Thymus (tissue), 14 donors: ENCODE measurements at places on chromosomes 7 and 10.

DNA sequence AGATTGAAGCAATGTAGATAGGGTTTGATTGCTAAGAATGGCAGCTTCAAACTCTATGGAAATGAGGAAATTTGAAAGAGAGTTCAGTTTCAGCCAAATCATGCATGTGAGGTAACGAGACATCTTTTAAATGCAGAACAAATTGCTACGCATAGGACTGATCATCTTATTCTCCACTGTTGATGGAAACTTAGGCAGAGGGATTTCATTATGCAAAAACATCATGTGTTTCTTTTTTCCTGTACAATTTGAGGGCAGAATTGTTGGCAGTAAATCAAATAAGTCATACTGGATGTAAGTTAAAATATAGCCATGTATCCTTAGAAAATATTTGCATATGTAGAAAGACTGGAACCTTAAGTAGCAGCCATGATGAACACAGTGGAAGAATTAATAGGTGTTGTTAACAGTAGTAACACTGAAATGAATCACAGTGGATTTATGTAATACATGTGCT, 327.4 kb downstream of the CDK14 start:
- no peak for DNase-seq
- H3K27me3 ChIP-seq, result no peaks in the 10 kb centered on the region
- no peak overlapping the region for H3K4me3 ChIP-seq
- H3K36me3 ChIP-seq, result no peaks in the 10 kb centered on the region
- no peak overlapping the region for H3K27ac ChIP-seq

DNA sequence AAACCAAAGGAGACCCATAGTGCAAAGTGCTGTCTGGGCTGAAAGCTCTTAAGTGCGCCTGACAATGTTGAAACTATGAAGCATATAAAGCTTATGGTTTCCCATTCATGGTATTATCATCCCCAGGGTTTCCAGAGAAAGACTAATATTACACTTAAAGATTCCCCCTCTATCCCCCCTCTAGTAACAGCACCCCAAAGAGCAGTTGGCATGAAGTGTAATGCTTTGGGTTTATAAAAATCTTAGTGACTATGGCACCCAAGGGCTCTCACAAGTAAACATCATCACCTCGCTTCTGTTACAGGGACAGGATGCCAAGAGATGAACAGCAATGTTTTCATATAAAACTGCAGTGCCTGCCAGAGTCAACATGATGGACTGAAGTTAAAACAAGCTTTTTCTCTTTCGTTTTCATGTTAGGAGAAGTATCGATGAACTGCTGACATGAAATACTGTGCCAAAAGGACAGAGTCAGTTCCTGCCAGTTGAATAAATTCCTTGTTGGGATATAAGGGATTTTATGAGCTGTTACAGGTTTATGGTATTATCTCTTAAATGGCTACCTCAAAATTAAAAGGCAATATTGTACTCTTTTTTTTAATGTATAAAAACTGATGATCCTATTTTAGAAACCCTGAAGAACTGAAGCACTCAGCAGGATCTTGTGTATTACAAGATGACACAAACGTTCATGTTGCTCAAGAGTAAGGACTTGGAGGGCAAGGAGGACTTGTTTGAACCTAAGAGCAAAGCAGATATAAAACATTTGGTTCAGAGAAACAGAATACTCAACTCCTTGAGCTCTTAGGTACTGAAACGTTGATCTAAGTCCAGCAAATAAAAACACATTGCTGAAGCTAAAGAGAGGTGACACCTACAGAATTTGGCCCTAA, 203.7 kb upstream of the IMMP2L start:
- no peaks in the 10 kb centered on the region for H3K36me3 ChIP-seq
- H3K27ac ChIP-seq, result no peak overlapping the region
- no peak for DNase-seq
- H3K4me1 ChIP-seq, result no peaks in the 10 kb centered on the region

DNA sequence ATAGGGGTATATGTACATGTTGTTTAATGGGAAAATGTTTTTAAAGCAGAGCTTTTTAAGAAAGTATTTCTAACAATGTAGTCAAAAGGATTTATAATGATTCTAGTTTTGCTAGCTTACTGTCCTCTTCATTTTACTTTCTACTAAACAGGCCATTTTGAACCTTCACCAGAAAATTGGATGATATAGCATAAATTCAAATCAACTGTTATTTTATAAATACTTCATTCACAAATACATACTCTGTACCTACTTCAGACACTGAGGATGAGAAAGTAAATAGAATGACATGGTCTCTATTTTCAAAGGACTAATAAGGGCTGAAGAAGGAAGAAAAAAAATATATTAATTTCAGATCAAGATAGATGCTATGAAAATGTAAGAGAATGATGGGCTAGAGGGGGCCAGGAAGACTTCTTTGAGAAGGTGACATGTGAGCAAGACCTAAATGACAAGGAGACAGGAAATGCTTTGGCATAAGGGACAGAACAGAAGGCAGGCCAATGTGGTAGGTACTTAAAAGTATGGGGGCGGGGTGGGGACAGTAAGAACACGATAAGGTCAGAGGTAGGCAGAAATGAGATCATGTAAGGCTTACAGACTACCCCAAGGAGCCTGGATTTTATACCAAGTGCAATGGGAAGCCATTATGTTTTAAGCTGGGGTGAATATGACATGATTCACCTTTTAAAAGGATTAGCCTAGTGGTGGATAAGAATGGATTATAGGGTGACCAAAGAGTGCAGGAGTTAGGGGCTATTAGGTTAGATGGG, 5.2 kb downstream of the NAMPT start:
- peaks cover 4% of the 10 kb centered on the region for H3K36me3 ChIP-seq
- H3K27me3 ChIP-seq, result no peaks in the 10 kb centered on the region
- no peak for DNase-seq
- no peak overlapping the region for H3K4me3 ChIP-seq
- H3K27ac ChIP-seq, result no peak overlapping the region
- H3K4me1 ChIP-seq, result no peaks in the 10 kb centered on the region

DNA sequence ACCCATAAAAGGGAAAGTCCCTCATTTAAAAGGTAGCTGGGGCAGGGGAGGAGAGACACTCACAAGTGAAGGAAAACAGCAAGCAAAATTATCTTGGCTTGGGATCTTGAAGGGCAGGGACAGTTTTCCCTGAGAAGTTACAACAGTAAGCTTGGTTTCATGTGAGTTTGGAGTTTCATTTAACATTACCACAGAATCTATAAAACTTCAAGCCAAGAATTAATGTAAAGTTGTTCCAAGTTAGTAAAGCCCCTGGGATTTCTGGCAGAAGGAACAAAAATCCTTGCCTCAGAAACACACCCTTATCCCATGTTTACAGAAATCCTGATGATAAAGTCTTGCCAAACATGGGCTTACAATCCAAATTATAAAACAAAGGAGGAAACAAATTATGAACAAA, 19.2 kb downstream of the CRPPA start:
- no peak for DNase-seq
- no peaks in the 10 kb centered on the region for H3K27me3 ChIP-seq
- H3K4me3 ChIP-seq, result no peak overlapping the region
- no peak overlapping the region for H3K27ac ChIP-seq

DNA sequence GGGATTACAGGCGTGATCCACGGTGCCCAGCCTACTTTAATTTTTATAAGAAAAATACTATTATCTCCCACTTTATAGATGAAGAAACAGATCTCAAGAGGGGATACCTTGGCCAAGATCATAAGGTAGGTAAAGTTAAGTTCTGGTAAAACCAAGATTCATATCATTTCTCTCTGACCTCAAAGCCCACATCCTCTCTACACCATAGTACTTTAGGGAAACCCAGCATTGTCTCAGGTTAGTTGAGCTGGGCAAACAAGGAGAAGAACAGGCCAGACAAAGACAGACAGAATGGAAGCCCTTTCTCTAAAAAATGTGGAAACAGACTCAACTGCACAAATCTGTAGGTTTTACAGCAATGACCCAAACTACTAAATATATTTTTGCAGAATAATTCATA, 197.7 kb upstream of the FRMD4A start:
- no peak for DNase-seq
- peaks cover 10% of the 10 kb centered on the region for H3K36me3 ChIP-seq
- H3K27me3 ChIP-seq, result no peaks in the 10 kb centered on the region
- no peak overlapping the region for H3K27ac ChIP-seq
- peaks cover 3% of the 10 kb centered on the region for H3K4me1 ChIP-seq

DNA sequence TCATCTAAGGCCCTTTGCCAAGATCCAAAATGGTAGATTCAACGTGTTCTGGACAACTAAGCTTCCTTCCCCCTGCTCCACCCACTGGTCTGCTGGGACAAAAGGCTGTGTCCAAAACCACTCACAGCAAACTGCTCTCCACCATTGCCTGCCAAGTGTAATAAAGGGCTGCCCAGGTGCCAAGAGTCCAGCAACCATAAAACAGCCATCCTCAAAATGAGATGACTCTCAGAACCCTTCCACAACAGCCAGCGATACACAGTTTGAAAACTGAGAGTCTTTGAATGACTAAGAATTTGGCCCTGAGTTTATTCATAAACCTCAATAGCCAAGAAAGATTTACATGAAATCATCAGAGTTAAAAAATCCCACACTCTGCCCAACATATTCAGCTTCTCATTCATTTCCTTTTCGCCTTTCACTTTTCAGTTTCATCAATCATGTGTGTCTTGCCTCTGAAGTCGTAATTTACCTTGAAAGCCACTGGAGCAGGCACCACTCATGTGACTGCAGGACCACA, 658.1 kb upstream of the MGMT start:
- H3K4me1 ChIP-seq, result no peaks in the 10 kb centered on the region
- H3K36me3 ChIP-seq, result no peaks in the 10 kb centered on the region
- H3K27me3 ChIP-seq, result no peaks in the 10 kb centered on the region
- H3K4me3 ChIP-seq, result no peak overlapping the region
- no peak overlapping the region for H3K27ac ChIP-seq

- no peak overlapping the region for H3K27ac ChIP-seq
- no peak overlapping the region for H3K4me3 ChIP-seq
- H3K4me1 ChIP-seq, result peaks cover 42% of the 10 kb centered on the region
- H3K36me3 ChIP-seq, result no peaks in the 10 kb centered on the region
- no peak for DNase-seq
Measured at GRCh38 chr10:132516771-132517725, 20.5 kb upstream of the INPP5A start.

DNA sequence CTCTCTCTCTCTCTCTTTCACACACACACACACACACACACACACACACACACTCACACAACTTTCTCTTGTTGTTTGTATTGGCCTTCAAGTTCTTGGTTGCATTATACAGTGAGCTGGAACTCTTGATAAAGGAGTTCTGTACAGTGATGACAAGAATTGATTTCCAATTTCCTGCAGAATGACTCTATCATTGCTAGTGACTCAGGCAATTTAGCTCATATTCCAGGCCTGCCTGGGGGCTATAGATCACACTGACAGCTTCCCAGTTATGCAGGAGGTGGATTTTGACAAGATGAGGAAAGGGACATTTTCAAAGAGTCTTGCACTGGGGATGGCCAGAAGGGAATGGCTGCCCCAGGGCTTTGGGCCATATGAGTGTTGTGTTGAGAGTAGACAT, 508.8 kb downstream of the TYW1 start:
- no peak for DNase-seq
- H3K27ac ChIP-seq, result no peak overlapping the region
- no peak overlapping the region for H3K4me3 ChIP-seq
- no peaks in the 10 kb centered on the region for H3K4me1 ChIP-seq
- H3K36me3 ChIP-seq, result no peaks in the 10 kb centered on the region

GRCh38 chr10:29920408-29921070, 138.8 kb downstream of the JCAD start:
- no peaks in the 10 kb centered on the region for H3K36me3 ChIP-seq
- H3K27ac ChIP-seq, result no peak overlapping the region
- no peak for DNase-seq
- no peak overlapping the region for H3K4me3 ChIP-seq

DNA sequence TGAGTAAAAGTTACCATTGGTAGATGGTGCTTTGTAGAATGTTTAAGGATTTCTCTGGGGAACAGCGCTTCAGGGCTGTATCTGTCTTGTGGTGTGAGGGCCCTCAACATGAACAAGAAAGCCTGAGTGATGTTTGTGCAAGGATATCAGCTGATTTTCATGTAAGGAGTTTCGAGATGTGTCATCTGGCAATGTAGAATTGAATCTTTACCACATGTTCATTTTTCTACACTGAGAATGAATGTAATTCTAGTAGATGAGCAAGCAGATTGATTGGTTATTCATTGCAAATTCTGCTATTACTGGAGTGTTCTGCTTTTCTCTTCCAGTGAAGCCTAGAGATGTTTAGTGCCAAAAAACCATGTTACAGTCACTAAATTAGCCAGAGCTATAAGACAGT, 87.7 kb downstream of the ST7 start:
- no peak overlapping the region for H3K4me3 ChIP-seq
- no peak overlapping the region for H3K27ac ChIP-seq
- H3K36me3 ChIP-seq, result no peaks in the 10 kb centered on the region
- H3K27me3 ChIP-seq, result no peaks in the 10 kb centered on the region
- no peak for DNase-seq

GRCh38 chr10:15588635-15589508, 130.8 kb downstream of the ITGA8 start:
- no peaks in the 10 kb centered on the region for H3K36me3 ChIP-seq
- H3K4me1 ChIP-seq, result no peaks in the 10 kb centered on the region
- H3K27me3 ChIP-seq, result no peaks in the 10 kb centered on the region
- DNase-seq, result no peak
- no peak overlapping the region for H3K27ac ChIP-seq

DNA sequence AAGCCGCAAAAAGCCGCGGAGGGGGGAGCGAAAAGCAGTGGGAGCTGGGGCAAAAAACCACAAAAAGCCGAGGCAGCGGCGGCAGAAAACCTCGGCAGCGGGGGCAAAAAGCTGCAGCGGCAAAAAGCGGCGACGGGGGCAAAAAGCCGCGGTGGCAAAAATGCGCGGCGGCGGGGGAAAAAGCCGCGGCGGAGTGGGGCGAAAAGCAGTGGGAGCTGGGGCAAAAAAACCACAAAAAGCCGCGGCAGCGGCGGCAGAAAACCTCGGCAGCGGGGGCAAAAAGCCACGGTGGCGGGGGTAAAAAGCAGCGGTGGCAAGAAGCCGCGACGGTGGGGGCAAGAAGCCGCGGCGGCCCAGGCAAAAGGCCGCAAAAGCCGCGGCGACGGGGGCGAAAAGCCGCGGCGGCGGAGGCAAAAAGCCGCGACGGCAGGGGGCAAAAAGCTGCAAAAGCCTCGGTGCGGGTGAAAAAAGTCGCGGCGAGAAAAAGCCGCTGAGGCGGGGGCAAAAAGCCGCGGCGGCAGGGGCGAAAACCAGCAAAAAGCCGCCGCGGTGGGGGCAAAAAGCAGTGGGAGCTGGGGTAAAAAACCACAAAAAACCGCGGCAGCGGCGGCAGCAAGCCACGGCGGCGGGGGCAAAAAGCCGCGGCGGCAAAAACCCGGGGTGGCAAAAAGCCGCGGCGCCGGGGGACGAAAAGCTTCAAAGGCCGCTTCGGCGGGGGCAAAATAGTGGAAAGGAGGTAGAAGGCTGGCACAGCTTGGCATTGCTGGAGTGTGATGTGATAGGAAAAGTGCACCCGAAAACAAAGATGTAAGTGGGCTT, 135.9 kb downstream of the ZNF92 start:
- peaks cover 5% of the 10 kb centered on the region for H3K27me3 ChIP-seq
- no peaks in the 10 kb centered on the region for H3K4me1 ChIP-seq
- no peak overlapping the region for H3K27ac ChIP-seq
- no peak for DNase-seq
- no peak overlapping the region for H3K4me3 ChIP-seq
